ENCODE measurements at places on chromosomes 6 and 20. TPM values are rescaled to one million over a fixed set of nuclear protein-coding genes. Genes with fewer than 3 reads are reported as not detected.

MAP7 gene
- 6.1 TPM for total RNA-seq

VTA1 gene
- 114 TPM for total RNA-seq

BCL2L1 gene
- total RNA-seq: 42.6 TPM

PANK2 gene
- total RNA-seq: 61.6 TPM

KHDC1 gene
- total RNA-seq: 4.1 TPM

ATP6V1G2 gene
- total RNA-seq: 54.0 TPM

CCR6 gene
- total RNA-seq: not detected

ZC2HC1B gene
- 0.31 TPM for total RNA-seq

SDCBP2 gene
- total RNA-seq: 2.0 TPM

GMEB2 gene
- 6.9 TPM for total RNA-seq
